ENCODE measurements at places on chromosomes 11 and 22.

- no peak for DNase-seq
Observed at GRCh38 chr11:113876074-113876797, 864 bp upstream of the USP28 start.

GRCh38 chr11:34502949-34503348 lies 10.6 kb downstream of the ELF5 start:
- DNase-seq: no peak

DNA sequence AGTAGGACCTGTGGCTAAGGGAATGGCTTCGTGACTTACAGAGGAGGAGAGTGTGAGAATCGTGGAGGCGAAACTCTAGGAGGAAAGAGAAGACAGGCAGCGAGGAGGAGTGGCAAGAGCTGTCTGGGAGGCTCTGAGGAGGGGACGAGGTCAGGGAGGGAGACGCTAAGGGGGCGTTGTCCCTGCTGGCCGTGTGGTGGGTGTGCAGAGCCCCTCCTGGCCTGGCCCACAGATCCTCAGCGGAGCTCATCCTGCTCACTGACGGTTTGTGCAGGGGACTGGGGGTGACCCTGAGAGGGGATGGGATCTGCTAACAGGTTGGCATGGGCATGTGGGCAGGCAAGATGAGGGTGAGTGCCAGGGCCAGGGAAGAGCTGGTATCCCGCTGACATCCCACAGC lies 56.5 kb upstream of the PRR5 start:
- no peak for DNase-seq

DNA sequence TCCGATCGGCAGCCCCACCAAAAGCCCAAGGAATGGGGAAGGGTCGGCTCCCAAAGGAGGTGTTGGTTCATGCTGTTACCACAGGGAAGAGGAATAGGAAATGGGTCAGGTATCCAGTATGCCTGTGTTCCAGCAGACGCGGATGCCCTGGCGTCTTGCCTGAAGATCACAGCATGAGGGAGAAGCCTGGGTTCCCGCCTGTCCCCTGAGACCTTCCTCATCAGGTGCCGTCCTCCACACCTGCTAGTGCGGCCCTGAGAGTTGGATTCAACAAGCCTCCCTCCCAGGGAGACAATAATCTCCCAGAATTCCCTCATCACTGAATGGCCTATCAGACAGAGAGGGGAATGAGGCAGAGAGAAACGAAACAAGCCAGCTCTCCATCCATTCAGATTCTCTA lies 92.2 kb downstream of the SPATA19 start:
- no peak for DNase-seq

- no peak for DNase-seq
Observed at GRCh38 chr11:75888416-75888815, 73.4 kb downstream of the UVRAG start.

DNA sequence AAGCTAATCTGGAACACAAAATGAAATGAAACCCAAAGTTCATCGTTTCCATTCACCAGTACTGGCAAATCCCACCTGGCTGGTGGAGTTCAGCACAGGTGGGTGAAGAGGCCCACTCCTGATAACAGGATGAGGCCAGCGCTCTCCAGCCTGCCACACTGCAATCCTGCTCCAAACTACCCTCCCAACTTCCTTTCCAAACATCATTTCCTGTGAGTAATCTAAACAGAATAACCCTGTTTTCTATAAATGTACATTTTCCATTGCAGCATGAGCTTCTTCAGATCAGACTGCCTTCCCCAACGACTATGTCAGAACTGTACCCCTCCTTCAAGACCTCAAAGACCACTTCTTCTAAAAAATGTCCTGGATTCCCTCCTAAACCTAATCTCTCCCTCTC lies 15.9 kb upstream of the NFRKB start:
- DNase-seq: no peak

DNA sequence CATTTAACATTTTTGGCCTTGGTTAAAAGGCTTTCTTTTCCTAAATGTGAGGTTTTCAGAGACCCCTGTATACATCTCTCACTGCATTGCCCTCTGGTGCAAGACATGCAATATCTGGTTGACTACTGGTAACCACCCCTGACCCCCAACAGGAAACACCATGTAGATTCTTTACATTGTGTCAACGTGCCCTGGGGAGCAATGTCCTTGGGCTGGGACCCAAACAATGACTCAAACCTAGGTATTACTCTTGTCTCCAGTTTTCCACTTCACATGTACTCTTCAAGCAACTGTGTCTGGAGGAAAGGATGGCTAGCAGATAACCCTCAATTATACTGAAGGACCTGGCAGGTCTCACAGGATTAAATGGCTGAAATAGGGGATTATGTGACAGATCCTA lies 1.1 kb upstream of the GPR83 start:
- DNase-seq: peak; percentile 84

DNA sequence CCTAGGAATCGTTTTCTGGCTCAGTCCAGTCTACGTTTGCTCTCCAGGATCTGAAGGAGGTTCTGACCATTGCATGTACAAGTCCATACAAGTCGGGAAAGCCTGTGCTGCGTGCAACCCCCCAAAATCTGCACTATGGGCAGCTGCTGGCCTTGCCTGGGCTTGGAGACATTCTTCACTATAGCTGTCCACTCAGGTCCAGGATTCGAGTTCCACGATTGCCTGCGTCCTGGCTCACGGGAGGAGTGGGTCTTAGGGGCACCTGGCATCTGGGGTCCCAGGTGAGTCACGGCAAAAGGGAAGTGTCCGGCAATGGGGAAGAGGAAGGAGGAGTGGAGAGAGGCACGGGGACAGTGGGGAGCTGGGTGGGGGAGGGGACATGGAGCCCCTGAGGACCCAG lies 563.0 kb downstream of the BRD1 start:
- no peak for DNase-seq

GRCh38 chr11:45852712-45853101 lies 5.4 kb downstream of the CRY2 start:
- DNase-seq: peak; percentile 48

DNA sequence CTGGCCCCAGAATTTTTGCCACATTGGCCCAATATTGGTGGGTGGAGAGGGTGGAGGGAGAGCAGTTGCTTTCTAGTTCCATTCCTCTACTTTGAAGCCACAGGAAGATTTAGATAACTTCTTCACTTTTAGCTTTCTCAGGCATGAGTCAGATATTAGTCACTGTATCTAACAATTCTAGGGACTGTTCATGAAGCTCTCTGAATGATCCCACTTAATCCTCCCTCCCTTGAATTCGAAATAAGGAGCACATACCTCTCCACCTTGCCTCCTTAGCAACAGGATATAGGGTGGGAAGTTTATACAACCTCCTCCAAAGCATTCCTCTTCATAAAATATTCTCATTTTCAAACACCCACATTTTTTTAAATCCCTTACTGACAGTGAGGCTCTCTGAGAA lies 13.5 kb downstream of the FSHB start:
- DNase-seq: peak; percentile 28

DNA sequence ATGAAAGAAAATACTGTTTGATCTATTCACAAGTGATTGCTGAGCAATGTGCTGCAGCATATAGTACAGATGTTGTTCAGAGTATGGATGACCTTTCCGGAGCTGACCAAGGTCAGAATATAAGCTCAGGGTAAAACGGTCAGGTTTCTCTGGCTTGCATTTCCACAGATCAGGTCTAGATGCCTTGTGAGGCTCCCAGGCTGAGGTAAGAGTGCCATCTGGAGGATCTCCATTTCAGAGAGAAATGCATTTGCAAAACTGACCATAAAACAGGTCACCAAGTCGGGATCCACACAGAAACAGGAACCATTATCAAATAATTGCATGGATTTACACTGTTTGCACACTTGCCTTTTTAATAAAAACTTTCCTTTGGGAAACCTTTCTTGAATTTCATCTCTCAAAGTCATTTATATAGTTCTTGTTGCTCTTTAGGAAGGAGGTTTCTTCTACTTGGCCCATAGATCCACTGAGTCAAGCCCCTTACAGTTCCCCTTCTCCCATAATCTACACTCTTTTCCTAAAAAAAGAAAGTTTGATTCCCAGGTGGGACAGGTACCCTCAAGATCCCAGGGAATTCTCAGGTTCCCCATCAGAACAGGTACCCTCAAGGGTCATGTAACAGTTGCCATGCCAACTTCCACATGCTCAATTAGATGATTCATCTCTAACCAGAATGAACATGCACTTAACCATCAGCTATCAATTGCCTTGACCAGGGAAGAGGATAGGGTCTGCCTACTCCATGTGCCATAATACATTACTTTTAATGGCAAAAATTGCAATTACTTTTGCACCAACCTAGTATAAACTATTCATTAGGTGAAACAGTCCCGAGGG lies 25.0 kb upstream of the TMPRSS5 start:
- peak; percentile 69 for DNase-seq

- no peak for DNase-seq
Observed at GRCh38 chr11:42528471-42528870, 783.3 kb upstream of the API5 start.

GRCh38 chr22:50507991-50508884 lies at the start of gene NCAPH2:
Gene NCAPH2, plus strand, starts transcription at chr22:50508224. Its CDS starts 114 bp downstream, at chr22:50508338.
- peak; percentile 98 for DNase-seq

DNA sequence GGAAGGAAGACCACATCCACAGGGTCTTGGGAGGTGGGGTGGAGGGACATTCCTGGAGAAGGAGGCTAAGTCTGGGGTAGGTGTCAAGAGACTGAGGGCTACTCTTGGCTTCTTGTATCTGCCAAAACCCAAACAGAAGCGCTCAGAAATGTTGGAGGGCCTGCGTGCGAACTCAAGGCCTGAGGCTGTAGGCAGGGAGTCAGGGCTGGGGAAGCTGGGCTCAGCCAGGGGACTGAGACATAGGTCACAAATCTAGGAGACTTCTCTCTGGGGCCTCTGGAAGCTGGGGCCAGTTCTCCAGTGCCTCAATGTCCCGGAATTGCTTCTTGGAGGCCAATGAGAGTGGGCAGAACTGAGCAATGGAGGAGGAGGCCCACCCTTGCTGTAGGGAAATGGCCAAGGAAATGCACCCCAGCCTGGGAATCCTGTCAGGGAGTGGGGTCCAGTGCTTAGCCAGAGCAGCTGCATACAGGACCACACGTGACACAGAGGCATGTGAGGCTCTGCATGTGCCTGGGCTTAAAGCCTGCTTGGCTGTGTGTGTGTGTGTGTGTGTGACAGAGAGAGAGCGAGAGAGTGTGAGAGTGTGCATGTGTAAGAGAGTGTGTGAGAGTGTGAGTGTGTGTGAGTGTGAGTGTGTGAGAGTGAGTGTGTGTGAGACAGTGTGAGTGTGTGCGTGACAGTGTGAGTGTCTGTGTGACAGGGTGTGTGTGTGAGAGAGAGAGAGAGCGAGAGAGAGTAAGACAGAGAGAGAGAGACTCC lies 141.3 kb downstream of the ST3GAL4 start:
- no peak for DNase-seq

GRCh38 chr22:27045103-27045947 lies 387.9 kb downstream of the MIAT start:
- DNase-seq: peak; percentile 62

DNA sequence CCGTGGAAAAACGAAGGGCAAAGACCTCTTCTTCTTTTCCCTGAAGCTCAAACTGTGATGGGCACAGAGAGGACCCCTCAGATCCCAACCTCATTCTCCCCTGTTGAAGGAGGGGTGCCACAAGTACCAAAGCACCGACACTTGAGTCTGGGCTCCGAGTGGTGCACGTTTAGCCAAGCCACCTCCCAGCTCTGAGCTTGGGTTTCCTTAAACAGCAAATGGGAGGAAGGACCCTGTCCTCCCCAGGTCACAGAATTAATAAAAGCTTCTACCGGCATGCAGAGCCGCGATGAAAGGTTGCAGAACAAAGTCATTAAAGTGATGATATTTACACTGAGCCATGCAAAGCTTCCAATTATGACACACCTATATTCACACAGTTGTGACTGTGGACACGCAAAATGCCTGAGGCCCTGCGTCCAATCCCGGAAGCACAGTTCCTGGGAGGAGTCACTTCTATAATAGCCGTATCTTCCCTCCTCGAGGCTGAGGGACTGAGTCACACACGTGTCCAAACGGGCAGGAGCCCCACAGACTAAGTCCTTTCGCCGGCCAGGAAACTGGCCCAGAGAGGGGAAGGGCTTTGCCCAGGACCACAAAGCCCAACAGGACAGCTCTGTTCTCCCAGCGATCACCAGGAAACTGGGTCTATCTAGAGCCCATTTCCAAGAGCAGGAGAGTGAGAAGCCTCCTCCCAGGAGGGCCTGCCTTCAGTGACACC lies 922 bp upstream of the CSNK1E start:
- peak; percentile 48 for DNase-seq

DNA sequence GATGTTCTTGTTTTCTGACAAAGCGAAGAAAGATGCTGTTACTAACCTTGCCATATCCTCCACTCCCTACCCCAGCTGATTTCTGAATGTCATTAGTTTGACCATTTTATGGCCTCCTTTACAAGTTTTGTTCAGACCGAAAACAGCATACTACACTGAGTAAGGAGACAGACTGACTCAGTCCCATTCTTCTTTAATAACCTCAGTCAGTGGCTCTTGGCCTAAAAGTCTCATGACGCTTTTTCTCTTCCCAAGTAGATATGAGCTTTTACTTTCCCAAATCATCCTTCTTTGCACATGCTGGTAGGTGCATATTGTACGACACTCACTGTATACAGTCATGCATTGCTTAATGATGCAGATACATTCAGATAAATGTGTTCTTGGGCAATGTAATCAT lies 8.0 kb upstream of the FIBIN start:
- no peak for DNase-seq

GRCh38 chr11:2812371-2812991 lies 73.1 kb downstream of the CDKN1C start:
- peak; percentile 20 for DNase-seq

- DNase-seq: no peak
Observed at GRCh38 chr11:25727944-25728343, 604.0 kb upstream of the ANO3 start.

DNA sequence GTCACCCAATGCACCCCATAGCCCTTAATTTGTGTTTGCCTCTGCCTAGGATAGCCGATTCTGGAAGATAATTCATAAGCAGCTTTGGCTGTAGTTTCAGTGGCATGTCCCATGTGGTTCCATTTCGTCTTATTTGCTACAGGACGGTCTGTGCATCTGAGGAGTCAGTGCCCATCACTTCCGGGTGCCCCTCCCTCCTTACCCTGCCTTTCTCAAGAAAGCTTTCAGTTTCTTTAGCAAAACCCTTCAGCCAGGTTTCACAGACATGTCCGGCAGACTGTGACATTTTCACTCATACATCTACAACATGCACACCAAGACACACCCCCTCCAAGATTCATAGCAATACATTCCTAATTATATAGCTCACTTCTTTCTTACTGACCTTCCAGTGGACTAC lies 14.3 kb downstream of the TP53AIP1 start:
- no peak for DNase-seq

- DNase-seq: no peak
Observed at GRCh38 chr11:116787436-116787785, 412 bp downstream of the ZPR1 start.

GRCh38 chr11:116072601-116073410 lies 568.6 kb upstream of the CADM1 start:
- DNase-seq: peak; percentile 60

- DNase-seq: peak; percentile 43
Observed at GRCh38 chr11:19816040-19816439, 103.4 kb downstream of the NAV2 start.
